Stimulated activated CD8-positive, alpha-beta memory T cell treated with anti-CD3 and anti-CD28 coated beads, Interleukin-4, amount 100 ng/mL, for 4 hours (primary cell): ENCODE measurements at places on chromosomes 6 and 20.

DNA sequence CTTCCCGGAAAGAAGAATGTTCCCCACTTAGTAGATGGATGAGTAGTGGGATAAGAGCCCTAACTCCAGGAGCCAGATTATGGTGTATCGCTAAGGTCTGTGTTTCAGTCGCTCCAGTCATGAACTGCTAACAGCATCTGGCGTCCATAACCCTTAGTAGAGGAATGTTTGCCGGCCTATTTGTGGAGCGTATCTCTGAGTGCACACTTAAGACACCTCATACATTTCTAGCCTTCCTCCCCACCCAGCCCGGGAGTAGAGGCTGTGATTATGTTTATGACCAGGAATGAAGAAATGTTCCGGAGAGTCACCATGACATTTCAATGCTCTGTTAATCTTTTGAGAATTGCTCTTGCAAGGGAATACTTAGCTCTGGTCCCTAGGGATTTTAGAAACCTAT lies 251.1 kb upstream of the SOX4 start:
- no peak for DNase-seq

GRCh38 chr20:13995841-13996240 lies 525 bp downstream of the MACROD2 start:
- DNase-seq: no peak

DNA sequence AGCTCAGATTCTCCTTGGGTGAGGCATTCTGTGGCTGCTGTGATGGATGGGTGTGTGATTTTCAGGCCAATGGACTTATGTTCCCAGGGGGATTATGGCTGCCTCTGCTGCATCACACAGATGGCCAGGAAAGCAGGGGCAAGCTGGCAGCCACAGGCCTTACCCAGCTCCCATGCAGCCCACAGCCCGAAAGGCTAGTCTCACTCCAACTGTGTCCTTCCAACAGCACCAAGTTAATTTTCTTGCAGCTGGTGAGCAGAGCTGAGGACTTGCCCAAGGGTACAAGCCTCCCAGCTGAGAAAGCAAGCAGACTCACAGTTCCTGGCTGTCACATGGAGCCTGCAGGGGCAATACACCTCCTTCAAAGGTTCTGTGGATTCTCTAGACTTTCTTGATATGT lies 155.2 kb upstream of the KHDRBS2 start:
- DNase-seq: no peak

GRCh38 chr20:8662433-8662954 lies 406.4 kb upstream of the PLCB4 start:
- DNase-seq: no peak

- DNase-seq: no peak
Measured at GRCh38 chr6:151026041-151026663, 160.7 kb downstream of the MTHFD1L start.

DNA sequence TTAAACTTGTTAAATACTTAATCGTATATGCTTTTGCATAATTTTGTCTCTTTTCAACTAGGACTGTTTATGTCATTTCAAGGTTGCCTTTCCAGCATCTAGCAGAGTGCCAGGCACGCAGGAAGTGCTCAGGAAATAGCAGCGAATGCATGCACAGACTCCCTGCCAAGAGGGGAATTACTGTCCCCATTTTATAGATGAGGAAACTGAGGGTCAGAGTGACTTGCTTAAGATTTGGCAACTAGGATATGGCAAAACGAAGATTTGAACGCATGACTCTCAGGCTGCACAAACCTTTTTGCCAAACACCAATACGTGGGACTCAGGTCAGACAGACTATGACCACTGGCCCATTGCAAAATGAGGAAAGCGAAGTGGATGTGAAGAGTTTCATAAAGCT lies 22.5 kb downstream of the EYA2 start:
- no peak for DNase-seq

DNA sequence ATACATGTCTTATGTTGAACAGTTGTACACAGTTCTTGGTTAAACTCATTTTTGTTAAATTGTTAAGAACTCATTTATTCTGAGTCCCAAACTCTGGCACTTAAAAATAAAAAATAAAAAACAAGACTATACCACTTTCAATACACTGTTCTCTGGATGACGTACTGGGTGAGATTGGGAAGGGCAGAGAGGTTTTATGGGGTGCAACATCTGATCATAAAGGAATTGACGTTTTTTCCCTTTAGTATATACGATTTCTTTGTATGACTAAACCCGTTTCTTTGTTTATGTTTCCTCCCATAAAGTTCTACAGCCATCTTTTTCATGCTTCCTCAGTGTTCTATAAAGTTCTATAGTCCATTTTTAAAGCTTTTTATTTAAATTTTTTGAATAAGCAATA lies 69.1 kb downstream of the TRMT11 start:
- DNase-seq: no peak

DNA sequence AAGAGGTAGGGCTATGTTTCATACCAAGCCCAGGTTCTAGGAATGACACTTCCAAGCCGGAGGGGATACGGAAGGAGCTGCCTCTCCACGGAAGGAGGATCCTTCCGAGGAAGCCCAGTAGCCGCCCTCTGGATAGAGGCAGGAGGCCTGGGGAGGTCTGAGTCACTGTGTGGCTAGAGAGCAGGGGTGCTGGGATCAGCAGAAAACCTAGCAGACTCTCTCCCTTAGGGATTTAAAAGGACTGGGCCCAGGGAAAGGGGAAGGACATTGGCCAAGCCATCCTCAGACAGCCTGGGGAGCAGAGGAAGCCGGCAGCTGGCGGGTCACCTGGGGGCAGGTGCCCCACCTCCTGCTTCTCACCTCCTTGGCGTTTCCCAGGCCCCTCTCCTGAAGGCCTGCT lies 36.6 kb upstream of the NFATC2 start:
- DNase-seq: no peak
